ENCODE measurements at places on chromosomes 3 and 15. TPM values are rescaled to one million over a fixed set of nuclear protein-coding genes. Genes with fewer than 3 reads are reported as not detected.

GRCh38 chr15:74794248-74794969 lies 12.5 kb downstream of the CSK start:
- no peak for DNase-seq

SCAMP5 gene
- total RNA-seq, result 51.3 TPM

CKMT1A gene
- 5.6 TPM for total RNA-seq

DNA sequence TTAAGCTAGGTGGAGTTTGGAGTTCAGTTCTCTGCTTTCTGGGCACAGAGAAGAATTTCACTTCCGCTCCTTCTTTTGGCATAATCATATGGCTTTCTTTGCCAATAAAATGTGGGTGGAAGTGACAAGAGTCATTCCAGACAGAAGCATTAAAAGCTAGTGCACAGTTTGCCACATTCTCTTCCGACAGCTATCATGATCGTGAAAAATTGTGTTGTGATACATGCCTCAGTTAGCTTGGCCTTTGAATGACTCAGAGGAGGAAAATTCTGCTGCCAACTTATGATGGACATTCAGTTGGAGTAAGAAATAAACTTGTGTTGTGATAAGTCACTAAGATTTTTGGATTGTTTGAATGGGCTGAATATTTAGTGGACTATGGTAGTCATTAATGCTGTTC lies 291.7 kb upstream of the SATB1 start:
- no peak for DNase-seq

DNA sequence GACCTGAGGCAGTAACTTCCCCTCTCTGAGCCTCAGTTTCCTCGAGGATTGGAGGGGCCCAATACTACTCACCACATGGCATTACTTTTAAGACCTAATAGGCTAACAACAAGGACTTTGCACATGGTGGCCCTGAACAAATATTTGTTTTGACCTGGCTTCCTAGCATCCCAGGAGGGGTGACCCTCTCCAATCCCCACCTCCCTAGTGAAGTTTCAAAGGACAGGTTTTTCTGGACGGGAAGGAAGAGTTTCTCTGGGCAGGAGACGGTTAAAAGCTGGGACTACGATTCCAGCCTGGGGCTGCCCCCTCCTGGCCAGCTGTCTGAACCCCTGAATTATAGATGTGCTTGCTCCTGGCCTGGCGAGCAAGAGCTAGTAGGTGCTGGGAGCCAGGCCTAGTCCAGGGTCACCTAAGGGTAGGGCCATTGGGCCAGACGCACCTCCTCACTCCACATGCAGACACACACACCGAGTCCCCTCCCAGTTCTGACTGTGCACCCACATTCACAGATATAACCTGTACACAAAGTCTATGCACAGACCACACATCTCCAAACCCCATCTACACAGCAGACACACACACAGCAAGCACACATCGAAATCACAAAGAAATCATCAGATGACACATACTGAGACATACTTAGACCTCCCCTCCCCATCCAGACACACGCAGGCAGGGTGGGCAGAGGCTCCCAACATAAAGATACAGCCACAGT lies 2.7 kb upstream of the ISL2 start:
- DNase-seq, result no peak

SPINK8 gene
- not detected for total RNA-seq

DNA sequence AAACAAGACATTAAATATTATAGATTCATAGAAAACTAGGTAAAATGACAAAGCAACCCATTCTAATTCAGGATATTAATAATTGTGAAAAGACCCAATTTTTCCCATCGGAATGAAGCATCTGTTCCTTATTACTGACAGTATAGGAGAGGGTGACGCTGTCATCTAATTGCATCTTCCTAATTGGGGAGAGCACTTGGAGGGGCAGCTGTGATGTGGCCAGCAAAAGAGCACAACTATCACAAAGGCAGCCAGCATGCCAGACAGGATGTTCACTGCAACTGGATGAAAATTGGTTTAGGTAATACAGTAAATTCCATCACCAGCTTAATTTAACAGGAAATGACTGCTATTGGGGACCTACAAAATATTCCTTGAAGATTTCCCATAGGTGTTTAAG lies 21.9 kb upstream of the MINAR1 start:
- DNase-seq, result no peak

GRCh38 chr3:65732051-65732935 lies 306.4 kb downstream of the MAGI1 start:
- peak; percentile 14 for DNase-seq

GRCh38 chr3:117117188-117117936 lies 407.8 kb downstream of the TUSC7 start:
- DNase-seq, result no peak

DNA sequence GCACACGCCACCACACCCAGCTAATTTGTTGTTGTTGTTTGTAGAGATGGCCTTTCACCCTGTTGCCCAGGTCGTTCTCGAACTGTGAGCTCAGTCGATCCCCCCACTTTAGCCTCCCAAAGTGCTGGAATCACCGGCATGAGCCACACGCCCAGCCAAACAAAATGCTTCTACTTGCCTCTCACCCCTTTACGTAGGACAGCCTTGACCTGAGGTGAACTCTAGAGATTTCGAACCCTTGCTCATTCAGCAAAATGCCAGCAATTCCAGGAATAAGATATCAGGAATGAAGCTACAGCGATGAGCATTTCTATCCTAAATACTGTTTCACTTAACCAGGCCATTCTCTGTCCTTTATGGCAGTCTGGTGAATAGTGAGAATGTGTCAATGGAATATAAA lies 135.0 kb downstream of the LRRK1 start:
- no peak for DNase-seq

DNA sequence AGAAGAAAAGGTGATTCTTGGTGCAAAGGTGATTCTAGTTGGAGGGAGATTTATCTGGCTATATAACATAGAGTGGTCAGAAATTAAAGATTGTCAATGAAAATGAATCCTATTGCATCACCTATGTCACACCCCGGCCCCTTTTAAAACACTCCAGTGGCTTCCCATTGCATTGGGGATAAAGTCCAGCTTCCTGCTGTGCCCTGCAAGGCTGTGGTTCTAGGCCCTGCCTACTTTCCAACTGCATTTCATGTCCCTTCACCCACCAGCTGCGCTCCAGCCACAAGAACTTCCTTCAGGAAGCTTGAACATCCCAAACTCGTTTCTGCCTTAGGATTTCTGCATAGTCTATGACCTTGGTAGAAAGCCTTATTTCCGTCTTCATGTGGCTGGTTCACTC lies 118.7 kb upstream of the UMPS start:
- no peak for DNase-seq

SEMA3F gene
- 5.8 TPM for total RNA-seq

MAGI1 gene
- total RNA-seq, result 49.4 TPM

- DNase-seq, result no peak
Measured at GRCh38 chr3:107861904-107862303, 228.9 kb downstream of the CD47 start.

GRCh38 chr3:127949446-127950055 lies 34.5 kb downstream of the KBTBD12 start:
- no peak for DNase-seq

SLC24A5 gene
- not detected for total RNA-seq

- DNase-seq, result no peak
Measured at GRCh38 chr15:71272932-71273331, 157.7 kb downstream of the THSD4 start.

- DNase-seq, result no peak
Measured at GRCh38 chr3:95217661-95218060, 1154.8 kb downstream of the NSUN3 start.

SERPINI2 gene
- 2.0 TPM for total RNA-seq

CHRM5 gene
- total RNA-seq, result 0.47 TPM

DNA sequence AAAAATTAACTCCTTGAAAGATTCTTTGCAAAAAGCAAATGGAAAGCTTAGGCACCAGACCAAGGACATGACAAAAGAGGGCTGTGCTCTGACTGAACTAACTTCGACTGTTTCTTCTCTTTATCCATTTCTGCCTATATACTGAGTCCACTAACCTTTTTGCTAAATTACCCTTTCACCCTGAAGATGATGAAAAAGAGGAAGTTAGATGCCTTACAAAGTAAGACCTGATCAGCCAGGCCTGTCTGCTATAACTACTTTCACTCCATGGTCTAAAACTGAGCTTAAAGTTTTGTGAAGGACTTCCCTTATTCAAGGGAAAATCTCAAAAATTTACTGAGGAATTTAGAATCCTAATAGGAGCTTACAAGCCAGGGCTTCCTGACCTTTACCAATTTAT lies 6.2 kb upstream of the IGSF10 start:
- DNase-seq, result no peak

DNA sequence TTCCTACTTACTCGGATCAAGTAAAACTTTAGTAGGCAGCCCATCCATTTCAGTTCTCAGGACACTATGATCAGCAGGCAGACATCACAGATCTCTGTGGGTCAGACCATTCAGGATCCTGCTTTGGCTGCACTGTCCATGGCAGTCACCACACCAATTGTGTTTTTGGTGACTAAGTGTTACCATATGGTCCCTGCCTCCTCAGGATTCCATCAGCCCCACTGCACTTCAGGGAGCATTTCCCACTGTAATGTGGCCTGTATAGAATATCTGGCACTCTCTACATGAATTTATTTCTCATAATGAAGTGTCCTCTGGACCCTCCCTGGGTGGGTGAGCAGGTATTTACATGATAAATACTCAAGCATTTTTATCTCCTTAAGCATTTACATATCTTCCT lies 41.3 kb downstream of the ZNF445 start:
- DNase-seq, result no peak

GRCh38 chr15:100767001-100767825 lies 112.4 kb upstream of the ALDH1A3 start:
- DNase-seq, result no peak

RETNLB gene
- total RNA-seq, result not detected

- DNase-seq, result no peak
Measured at GRCh38 chr3:30498587-30498967, 107.8 kb upstream of the TGFBR2 start.

DNA sequence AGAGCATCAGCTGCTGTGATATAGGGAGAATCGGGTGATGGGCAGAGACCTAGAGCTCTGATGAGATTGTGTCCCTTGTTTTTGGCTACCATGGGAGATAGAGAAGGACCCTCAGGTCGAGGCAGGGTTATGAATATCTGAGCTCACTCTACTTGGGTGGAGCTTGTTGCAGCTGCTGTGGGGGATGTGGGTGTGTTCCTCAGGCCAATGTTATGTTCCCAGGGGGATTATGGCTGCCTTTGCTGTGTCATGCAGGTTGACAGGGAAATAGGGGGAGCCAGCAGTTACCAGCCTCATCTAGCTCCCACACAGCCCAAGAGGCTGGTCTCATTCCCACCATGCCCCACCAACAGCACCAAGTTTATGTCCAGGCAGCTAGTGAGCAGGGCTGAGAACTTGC lies 131.5 kb downstream of the TRIM42 start:
- no peak for DNase-seq

- DNase-seq, result no peak
Measured at GRCh38 chr3:102297072-102297658, 137.7 kb upstream of the ZPLD1 start.

- no peak for DNase-seq
Measured at GRCh38 chr3:113265231-113265630, 53.9 kb downstream of the BOC start.

CAMKV gene
- total RNA-seq, result 188 TPM

GRCh38 chr3:55042591-55042990 lies 114.7 kb upstream of the LRTM1 start:
- no peak for DNase-seq

- no peak for DNase-seq
Measured at GRCh38 chr3:52451237-52452083, 2.4 kb downstream of the TNNC1 start.

DNA sequence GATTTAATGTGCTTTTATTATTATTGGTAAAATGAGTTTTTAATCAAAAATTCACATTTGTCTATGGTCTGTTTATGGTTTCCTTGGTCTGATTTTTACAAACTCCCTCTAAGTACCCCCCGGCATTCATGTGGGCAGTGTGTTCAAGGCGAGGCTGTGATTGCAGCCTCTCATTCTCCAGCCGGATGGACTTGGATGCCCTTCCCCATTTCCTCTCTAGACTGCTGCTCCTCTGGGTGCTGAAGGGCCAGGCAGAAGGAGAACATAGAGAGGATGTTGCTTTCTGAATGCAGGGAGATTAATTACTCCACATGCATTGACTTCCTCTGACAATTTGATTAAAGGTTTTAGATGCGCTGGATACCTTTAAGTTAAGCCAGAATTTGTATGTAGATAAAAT lies 3.9 kb upstream of the TMC3 start:
- no peak for DNase-seq

DNA sequence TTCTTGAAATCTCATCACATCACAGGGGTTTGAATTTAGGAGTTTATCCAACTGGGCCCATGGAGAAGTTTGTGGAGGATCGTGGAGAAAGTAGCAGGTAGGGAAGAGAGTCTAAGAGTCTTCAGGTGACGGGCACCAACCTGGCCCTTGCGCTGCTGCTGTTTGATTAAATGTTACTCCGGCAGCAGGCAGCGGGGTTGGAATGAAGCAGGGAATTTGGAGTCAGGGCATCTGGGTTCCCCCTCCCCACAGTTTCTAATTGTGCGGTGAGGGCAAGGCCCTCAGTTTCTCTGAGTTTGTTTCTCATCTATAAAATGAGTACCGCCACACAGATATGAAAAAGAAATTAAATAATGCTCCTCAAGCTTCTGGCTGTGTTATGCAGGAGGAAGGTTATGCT lies 182.9 kb upstream of the RGMA start:
- DNase-seq, result no peak
